ENCODE measurements at places on chromosomes 2 and 18. TPM values are rescaled to one million over a fixed set of nuclear protein-coding genes. Genes with fewer than 3 reads are reported as not detected.
A peak's percentile ranks its signal among the peaks of the same experiment; 100 is the strongest.

DNA sequence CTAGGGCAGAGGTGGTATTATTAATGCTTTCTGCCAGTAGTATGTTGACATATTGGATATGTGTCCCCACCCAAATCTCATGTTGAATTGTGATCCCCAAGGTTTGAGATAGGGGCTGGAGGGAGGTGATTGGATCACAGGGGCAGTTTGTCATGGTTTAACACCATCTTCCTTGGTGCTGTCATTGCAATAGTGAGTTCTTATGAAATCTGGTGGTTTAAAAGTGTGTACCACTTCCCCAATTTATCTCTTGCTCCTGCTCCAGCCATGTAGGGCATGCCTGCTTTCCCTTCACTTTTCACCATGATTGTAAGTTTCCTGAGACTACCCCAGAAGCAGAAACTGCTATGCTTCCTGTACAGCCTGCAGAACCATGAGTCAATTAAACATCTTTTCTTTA lies 47.1 kb upstream of the THSD7B start:
- H3K27me3 ChIP-seq: no peaks in the 10 kb centered on the region
- H3K36me3 ChIP-seq: no peaks in the 10 kb centered on the region
- H3K4me1 ChIP-seq: no peaks in the 10 kb centered on the region
- no peak for DNase-seq

- DNase-seq: peak; percentile 1
- H3K4me3 ChIP-seq: no peak overlapping the region
- H3K4me1 ChIP-seq: no peaks in the 10 kb centered on the region
- H3K27ac ChIP-seq: no peak overlapping the region
- no peaks in the 10 kb centered on the region for H3K36me3 ChIP-seq
These were observed 94.0 kb downstream of the PLA2R1 start for GRCh38 chr2:159968279-159968900.

DNA sequence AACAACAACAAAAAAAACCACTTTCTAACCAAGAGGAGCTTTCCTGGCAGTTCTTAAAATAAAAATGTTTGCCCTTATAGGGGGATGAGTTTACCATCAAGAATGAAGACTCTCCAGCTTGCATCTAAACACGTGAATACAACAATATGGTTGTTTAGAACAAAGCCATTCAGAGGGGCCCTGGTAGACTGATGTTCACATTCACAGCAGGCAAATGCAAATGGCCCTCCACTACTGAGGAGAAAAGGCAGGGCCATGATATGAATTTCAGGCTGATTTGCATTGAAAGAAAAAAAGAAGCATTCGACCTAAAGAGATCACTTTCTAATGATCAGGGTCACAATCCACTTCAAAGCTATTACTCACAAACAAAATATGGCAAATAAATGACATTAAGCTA lies 65.3 kb upstream of the OTOS start:
- H3K4me1 ChIP-seq: no peaks in the 10 kb centered on the region
- H3K27me3 ChIP-seq: peaks cover 4% of the 10 kb centered on the region
- H3K27ac ChIP-seq: no peak overlapping the region
- no peak overlapping the region for H3K4me3 ChIP-seq

DNA sequence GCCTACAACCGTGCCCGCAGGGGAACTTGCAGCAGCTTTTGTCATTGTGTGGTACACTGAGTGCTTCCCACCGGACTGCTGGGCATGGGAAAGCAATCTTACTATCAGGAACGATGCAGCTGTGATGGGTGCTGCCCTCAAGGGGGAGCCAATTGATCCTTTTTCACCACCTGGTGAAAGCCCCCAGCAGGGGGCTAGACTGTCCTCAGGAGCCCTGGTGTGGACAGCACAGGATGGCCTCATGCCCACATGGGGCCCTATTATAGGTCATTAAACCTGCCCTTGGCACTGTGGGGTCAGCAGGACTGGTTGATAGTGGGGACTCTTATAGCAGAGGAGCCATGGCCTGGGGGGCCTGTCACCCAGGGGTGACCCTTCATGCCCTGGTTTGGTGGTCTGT lies 172.2 kb downstream of the GLI2 start:
- no peak overlapping the region for H3K27ac ChIP-seq
- H3K36me3 ChIP-seq: no peaks in the 10 kb centered on the region
- no peaks in the 10 kb centered on the region for H3K27me3 ChIP-seq
- DNase-seq: no peak
- H3K4me3 ChIP-seq: no peak overlapping the region
- no peaks in the 10 kb centered on the region for H3K4me1 ChIP-seq

CYP1B1 gene
- 6.4 TPM for total RNA-seq

All from CD4-positive, alpha-beta memory T cell (primary cell).